ENCODE measurements at places on chromosomes 13 and 19. TPM values are rescaled to one million over a fixed set of nuclear protein-coding genes. Genes with fewer than 3 reads are reported as not detected.

- no peak for DNase-seq
- no peak overlapping the region for H3K4me3 ChIP-seq
- H3K27ac ChIP-seq = no peak overlapping the region
- no peaks in the 10 kb centered on the region for H3K27me3 ChIP-seq
- peaks cover 2% of the 10 kb centered on the region for H3K4me1 ChIP-seq
- H3K36me3 ChIP-seq = no peaks in the 10 kb centered on the region
Measured at GRCh38 chr19:2503521-2504109, 27.7 kb downstream of the GADD45B start.

Gene UNC13A
- 1.2 TPM for total RNA-seq

Gene GRK1
- 0.54 TPM for total RNA-seq

GRCh38 chr19:31164791-31165251 lies 184.4 kb downstream of the TSHZ3 start:
- H3K4me3 ChIP-seq = no peak overlapping the region
- no peaks in the 10 kb centered on the region for H3K27me3 ChIP-seq
- H3K4me1 ChIP-seq = peaks cover 4% of the 10 kb centered on the region
- DNase-seq = no peak

Gene MAMSTR
- 1.5 TPM for total RNA-seq

GRCh38 chr13:26502826-26503225 lies 54.7 kb upstream of the WASF3 start:
- DNase-seq = peak; percentile 31
- no peak overlapping the region for H3K27ac ChIP-seq
- peaks cover 6% of the 10 kb centered on the region for H3K4me1 ChIP-seq
- no peak overlapping the region for H3K4me3 ChIP-seq
- H3K27me3 ChIP-seq = no peaks in the 10 kb centered on the region

- peaks cover 4% of the 10 kb centered on the region for H3K27me3 ChIP-seq
- no peaks in the 10 kb centered on the region for H3K4me1 ChIP-seq
- H3K36me3 ChIP-seq = no peaks in the 10 kb centered on the region
- no peak for DNase-seq
- no peak overlapping the region for H3K27ac ChIP-seq
- no peak overlapping the region for H3K4me3 ChIP-seq
Measured at GRCh38 chr19:28920269-28921066, 292.5 kb downstream of the UQCRFS1 start.

- H3K4me1 ChIP-seq = peaks cover 10% of the 10 kb centered on the region
- no peaks in the 10 kb centered on the region for H3K36me3 ChIP-seq
- DNase-seq = peak; percentile 47
- no peak overlapping the region for H3K27ac ChIP-seq
- H3K27me3 ChIP-seq = no peaks in the 10 kb centered on the region
Measured at GRCh38 chr13:39415008-39415802, 187.8 kb downstream of the LHFPL6 start.

- no peak overlapping the region for H3K27ac ChIP-seq
- peaks cover 6% of the 10 kb centered on the region for H3K4me1 ChIP-seq
- H3K4me3 ChIP-seq = no peak overlapping the region
- H3K36me3 ChIP-seq = peaks cover 4% of the 10 kb centered on the region
Measured at GRCh38 chr19:42560731-42561130, 32.5 kb upstream of the CEACAM1 start.

Measured in endothelial cell (in vitro differentiated cells).